ENCODE measurements at places on chromosomes 5 and 9. TPM values are rescaled to one million over a fixed set of nuclear protein-coding genes. Genes with fewer than 3 reads are reported as not detected.

Gene SPINK5
- polyA plus RNA-seq, result 0.21 TPM

Gene GARIN3
- not detected for polyA plus RNA-seq

Gene NUTM2F
- not detected for polyA plus RNA-seq

Gene DAB2IP
- 42.3 TPM for polyA plus RNA-seq

Gene SPATA31D4
- not detected for polyA plus RNA-seq

Gene HSPB3
- not detected for polyA plus RNA-seq

Gene FOXD4L6
- polyA plus RNA-seq, result not detected

Gene ASPN
- 29.8 TPM for polyA plus RNA-seq

Gene BSPRY
- polyA plus RNA-seq, result 8.9 TPM

Gene ENHO
- polyA plus RNA-seq, result 1.8 TPM

Gene CBY3
- 0.26 TPM for polyA plus RNA-seq

DNA sequence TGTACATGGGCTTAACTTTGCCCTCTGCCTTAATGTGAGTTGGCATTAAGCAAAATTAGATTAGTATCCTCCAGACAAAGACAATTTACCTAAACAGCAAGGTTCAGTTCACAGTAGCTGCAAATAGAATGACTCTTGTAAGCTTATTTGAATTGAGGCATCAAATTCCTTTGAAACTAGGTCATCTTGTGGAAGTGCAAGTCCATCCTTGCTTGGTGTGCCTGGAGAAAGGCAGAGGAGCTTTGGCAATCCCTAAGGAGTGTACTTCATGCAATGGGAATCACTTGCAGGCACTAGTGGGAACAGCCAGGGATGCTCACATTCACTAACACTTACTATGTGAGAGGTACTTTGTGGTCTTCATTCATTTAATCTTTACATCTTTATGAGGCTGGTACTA lies 118.3 kb downstream of the DRD1 start:
- no peak for DNase-seq

DNA sequence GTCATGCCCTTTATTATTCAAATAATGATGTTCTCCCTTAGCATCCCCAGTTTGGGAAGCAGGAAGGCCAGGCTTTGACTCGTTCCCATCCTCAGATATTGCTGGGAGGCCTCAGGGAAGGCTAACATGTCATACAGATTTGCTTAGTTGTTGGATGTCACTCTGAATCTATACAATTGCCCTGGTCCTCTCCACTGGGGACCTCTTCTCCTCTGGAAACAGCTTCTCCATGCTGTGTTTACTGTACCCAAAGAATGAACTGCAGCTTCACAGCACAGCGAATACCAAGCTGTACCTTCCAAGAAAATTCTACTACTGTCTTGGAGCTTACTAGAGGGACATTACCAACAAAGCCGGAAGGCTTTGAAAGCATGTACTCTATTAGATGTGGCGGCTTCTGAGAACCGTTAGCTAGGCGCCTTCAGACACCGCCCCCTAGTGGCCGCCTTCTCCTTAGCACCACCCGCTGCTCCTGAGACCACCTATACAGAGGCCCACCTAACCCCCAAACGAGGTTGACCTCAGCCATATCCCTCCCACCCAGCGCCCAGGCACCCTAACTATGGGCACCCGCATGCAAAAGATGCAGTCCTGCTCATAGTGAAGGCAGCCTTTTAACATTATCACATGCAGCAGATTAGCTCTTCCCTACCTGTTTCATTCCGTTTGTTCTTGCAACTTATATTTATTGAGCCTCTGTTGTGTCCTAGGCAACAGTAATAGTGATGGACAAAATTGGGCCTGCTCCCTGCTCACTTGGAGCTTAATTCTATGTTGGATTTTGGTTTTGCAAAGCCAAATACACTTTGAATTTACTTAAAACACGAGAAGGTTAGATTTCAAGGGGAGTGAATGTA lies 34.9 kb upstream of the FOXI1 start:
- peak; percentile 27 for DNase-seq

GRCh38 chr5:169089343-169089742 lies 211.6 kb downstream of the SLIT3 start:
- no peak for DNase-seq

- DNase-seq, result no peak
These were observed 131.4 kb upstream of the FAM120A start for GRCh38 chr9:93319992-93320500.

- DNase-seq, result no peak
These were observed 91.8 kb upstream of the ZNF366 start for GRCh38 chr5:72599065-72599433.

GRCh38 chr9:101465326-101465915 lies 29.8 kb upstream of the ALDOB start:
- no peak for DNase-seq

- DNase-seq, result no peak
These were observed 93.4 kb downstream of the DAB2IP start for GRCh38 chr9:121744687-121745395.

DNA sequence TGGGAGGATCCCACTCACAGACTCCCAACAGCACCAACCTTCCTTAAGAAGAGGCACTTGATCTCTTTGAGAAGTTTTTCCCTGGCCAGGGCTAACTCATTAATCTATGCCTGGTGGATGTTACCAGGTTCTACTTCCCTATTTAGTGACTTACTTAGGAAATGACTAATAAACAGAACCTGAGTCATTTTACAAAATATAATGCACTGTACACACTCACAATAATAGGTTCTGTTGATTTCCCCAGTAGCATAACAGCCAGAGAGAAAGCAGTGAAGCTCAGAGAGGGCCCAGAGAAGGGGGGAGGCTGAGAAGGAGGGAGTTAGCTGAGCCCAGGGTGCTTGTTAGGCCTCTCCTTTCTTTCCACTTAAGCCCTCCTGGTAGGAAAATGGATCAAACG lies 27.1 kb downstream of the FRMD3 start:
- no peak for DNase-seq

DNA sequence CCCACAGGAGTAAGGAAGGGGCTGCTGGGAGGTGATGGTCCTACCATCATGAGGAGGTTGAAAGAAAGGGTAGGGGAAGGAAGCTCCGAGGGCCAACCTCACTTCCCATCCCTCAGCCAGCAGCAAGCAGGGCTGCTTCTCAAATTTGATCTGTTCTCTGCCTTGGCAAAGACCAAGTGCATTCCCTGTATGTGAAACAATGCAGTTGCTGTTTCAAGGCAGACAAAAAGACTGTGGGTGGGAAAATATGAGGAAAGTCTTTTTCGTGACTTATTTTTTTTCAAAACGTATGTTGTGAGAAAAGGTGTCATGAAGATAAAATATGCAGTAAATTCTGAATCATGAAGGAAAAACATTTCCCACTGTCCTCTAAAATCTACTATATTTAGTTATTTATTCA lies 165.9 kb downstream of the ARSB start:
- DNase-seq, result no peak

DNA sequence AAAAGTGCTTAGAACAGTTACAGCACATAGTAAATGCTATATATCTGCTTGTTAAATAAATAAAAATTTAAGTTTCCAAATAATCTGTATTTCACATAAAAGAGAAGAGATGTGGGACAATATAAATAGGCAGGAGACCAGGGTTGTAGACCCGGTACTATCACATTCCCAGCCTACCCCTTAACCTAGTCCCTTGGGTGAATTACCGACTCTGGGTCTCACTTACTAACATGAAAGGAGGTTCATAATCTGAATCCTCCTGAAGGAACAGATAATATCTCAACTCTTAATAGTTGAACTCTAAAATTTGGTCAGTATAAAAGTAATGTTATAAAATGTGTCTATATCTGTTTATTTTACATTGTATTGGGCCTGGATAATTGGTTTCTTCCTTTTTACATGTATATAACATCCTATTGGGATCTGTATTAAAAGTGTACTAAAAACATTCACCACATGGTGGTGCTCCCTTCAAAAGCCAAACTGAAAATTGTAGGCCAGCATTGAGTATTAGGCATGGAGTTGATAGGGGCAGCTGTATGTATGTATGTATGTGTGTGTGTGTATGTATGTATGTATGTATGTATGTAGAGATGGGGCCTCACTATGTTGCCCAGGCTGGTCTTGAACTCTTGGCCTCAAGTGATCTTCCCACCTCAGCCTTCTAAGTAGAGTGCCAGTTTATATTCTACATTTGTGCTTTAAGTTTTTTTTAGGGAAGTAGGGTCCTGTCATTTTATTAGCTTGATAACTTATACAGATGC lies 64.2 kb upstream of the ABL1 start:
- DNase-seq, result no peak

- DNase-seq, result no peak
These were observed 2.4 kb downstream of the OTP start for GRCh38 chr5:77635917-77636640.

- peak; percentile 24 for DNase-seq
These were observed 53.9 kb downstream of the CFAP95 start for GRCh38 chr9:69874301-69875060.

GRCh38 chr9:132163457-132163875 lies 1.6 kb downstream of the NTNG2 start:
- no peak for DNase-seq

DNA sequence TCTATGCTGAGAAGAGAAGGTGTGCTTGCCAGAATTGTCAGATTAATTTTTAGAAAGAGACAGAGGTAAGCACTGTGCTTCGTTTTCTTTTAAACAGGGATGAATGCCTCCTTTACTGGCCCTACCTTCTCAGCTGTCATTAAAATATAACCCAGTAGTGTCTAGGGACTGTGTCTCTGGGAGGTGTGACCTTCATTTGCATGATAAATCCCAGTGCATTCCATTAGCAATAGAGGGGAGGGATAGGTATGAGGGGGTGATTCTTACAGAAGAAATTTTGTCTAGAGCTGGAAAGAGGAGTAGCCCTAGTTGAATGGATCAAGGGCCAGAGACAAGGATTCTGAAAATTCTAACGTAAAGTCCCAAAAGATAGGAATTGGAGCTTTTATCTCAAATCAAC lies 351.5 kb downstream of the BNC2 start:
- DNase-seq, result no peak

- DNase-seq, result no peak
These were observed 35.5 kb upstream of the B4GALT1 start for GRCh38 chr9:33202552-33203201.

GRCh38 chr9:20508242-20508641 lies 114.1 kb downstream of the MLLT3 start:
- no peak for DNase-seq

- DNase-seq, result no peak
These were observed 74.5 kb downstream of the MVB12B start for GRCh38 chr9:126401107-126401506.

DNA sequence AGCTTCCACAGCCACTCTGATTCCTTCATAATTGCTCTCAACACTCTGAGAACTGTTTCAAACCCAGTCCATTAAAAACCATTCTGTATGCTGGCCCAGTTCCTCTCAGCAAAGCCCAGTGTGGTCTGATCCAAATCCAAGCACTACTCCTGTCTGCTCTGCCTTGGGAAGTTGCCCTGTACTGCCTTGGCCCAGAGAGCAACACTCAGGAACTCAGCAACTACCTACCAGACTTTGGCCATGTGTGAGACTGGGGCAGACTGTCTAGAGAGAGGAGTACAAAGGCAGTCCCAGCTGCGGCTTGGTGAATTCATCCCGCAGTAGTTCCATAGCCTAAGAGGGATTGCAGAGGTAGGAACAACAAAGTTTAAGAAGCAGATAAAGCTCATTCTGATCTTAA lies 214.4 kb downstream of the MCTP1 start:
- no peak for DNase-seq

GRCh38 chr5:125112196-125112595 lies 365.8 kb upstream of the ZNF608 start:
- DNase-seq, result no peak

GRCh38 chr5:124056991-124057723 lies 545.2 kb downstream of the CSNK1G3 start:
- peak; percentile 59 for DNase-seq

GRCh38 chr5:22070186-22070728 lies 782.9 kb downstream of the CDH12 start:
- DNase-seq, result no peak

GRCh38 chr5:39191216-39191615 lies 28.1 kb downstream of the FYB1 start:
- no peak for DNase-seq

DNA sequence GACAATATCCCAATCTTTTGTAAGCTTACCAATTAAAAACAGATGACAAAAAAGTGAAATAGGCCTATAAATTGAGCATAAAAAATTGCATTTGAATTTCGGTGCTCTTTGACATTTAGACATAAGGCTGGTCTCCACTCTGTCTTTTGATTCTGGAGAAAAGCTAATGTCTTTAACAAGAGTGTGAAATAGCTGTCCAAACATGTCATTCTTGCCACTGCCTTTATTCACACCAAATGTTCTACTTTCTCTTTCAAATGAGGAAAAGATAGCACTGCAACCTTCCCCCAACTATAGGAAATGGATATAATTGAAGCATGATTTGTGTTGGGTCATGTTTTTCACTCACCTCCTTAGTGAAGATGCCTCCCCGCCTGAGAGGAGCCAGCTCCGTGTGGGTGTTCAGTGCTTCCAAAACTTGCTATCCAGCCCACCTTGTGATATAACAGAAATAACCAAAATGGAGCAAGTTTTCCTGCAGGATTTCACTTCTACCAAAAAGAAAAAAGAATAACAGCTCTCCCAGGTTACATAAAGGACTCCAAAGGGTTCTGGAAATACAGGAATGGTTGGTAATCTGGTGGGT lies 55.2 kb upstream of the STK32A start:
- no peak for DNase-seq

GRCh38 chr5:73997960-73998359 lies 372.0 kb downstream of the ARHGEF28 start:
- DNase-seq, result no peak

- no peak for DNase-seq
These were observed 284.2 kb downstream of the SMARCA2 start for GRCh38 chr9:2299156-2299842.

GRCh38 chr5:141121563-141121962 lies at the start of gene PCDHB4:
TSS of gene PCDHB4 (plus strand) at chr5:141121818. CDS start at chr5:141121999, 181 bp downstream.
- no peak for DNase-seq

DNA sequence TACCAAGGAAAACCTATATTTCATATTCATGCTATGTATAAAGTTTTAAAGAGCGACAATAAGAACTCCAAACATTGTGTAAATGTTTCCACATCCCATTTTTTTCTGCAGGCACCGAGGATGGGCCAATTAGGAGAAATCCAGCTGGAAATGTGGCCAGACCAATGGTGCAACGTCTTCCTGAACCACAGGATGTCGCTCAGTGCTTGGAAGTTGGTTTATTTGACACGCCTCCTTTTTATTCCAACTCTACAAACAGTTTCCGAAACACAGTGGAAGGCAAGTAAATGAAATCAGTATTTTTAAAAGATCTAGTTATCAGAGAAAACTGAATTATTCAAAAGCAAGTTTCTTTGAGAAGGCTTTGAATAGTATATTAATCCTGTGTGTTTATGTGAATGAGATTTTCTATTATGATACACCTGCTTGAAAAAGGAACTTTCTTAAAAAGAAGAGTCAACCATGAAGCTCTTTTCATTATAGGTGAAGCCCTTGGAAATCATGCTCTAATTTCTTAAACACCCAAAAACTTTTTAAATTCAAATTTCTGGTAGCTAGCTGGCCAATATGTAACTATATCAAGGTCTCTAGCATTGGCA lies 9.1 kb downstream of the TYRP1 start:
- DNase-seq, result peak; percentile 26

All from left renal pelvis (tissue), 4 donors.